ENCODE measurements at places on chromosomes 12 and 14. TPM values are rescaled to one million over a fixed set of nuclear protein-coding genes. Genes with fewer than 3 reads are reported as not detected.

The TSHR gene
- total RNA-seq = not detected

The IFT81 gene
- total RNA-seq = 3.9 TPM

The BCL11B gene
- not detected for total RNA-seq

The TEAD4 gene
- 14.1 TPM for total RNA-seq

The KRT77 gene
- not detected for total RNA-seq

The GZMB gene
- total RNA-seq = not detected

Data from cardiac atrium fibroblast (primary cell).